ENCODE measurements at places on chromosomes 4 and X.

- DNase-seq, result no peak
Observed at GRCh38 chr4:124462954-124463828, 249.3 kb downstream of the ANKRD50 start.

GRCh38 chr4:126799416-126799815 lies 833.3 kb upstream of the INTU start:
- DNase-seq, result no peak

- DNase-seq, result no peak
Observed at GRCh38 chr4:187354740-187355139, 631.1 kb upstream of the FAT1 start.

DNA sequence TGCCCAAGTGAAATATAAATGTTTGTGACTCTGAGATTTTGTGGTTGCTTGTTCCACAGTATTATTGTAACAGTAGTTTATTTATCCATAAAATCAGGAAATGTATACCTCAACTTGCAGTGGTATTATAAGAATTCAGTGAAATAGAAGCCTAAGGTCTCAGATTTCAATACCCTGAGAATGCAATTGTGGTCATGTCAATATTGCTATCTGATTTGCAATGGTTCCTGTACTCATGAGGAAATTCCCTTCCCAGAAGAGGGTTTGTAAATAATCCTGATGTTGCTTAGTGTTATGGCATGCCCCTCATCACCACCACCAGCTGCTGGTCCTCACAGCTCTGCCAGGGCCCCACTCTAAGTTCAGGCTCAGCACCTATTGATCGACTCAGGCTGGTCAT lies 67.8 kb downstream of the SLC34A2 start:
- DNase-seq, result no peak

DNA sequence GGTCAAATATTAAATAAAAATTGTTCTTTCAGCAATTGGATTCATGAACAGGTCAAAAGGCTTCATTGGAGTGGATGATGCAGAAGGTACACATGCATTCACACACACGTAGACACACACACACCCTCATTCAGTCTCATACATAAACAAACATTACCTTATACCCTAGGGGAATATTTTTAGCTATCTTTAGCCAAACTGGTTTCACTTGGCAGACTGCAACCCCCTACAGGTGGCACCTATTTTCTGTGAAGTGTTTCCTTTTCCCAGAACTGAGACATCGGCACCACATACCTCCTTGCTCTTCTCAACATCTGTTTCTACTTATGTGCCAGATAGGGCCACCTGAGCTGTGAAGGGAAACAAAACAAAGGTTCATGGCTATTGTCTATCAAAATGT lies 18.5 kb upstream of the KDR start:
- no peak for DNase-seq

DNA sequence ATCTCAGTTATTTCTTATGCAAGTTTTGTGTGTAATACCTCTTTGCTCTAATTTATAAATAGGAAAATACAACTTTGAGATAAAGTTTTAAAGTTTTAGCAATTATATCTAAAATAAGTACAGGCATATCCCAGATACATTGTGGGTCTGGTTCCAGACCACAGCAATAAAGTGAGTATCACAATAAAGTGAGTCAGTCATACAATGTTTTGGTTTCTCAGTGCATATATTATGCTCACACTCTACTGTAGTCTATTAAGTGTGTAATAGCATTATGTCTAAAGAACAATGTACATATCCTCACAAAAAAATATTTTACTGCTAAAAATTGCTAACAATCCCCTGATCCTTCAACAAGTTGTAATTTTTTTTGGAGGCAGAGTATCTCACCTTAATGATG lies 49.2 kb downstream of the ANAPC10 start:
- no peak for DNase-seq

DNA sequence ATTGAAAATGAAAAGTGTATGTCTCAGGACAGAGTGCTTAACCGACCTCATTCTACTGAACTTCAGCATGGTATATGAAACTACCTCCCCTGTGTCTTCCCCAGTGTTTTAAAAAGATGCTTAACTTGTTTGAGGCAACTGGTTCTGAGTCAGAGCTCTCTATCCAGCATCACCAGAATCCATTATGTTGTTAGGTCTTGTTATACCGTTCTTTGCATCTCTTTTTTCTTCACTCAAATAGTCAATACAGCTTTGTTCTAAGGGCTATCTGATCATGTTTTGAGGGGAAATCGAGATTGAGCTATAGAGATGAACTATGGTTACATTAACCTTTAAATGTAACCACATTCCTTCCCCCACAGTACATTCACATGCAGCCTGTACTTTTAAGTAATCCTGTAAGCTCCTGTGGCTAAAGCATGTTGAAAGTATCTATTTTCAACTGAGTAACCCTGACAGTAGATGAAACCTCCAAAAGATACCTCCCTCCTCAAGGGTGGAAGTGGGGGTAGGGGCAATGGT lies 514.4 kb downstream of the RPA4 start:
- DNase-seq, result no peak

DNA sequence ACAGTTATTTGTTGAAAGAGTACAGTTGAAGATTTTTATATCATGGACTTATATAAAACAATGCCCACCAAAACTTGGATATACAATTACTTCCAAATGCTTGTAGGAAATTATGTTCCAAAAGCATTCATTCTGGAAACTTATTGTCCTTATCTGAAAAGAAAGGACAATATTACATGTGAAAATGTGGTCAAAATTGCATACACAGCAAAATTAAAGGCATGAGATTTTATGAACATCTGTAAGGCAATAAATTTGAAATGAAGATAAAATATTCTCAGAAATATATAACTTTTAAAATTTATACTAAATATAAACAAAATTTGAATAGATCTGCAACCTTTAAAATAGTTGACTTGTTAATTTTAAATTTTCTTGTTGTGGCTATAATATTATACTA lies 1173.8 kb downstream of the NLGN4X start:
- DNase-seq, result no peak

DNA sequence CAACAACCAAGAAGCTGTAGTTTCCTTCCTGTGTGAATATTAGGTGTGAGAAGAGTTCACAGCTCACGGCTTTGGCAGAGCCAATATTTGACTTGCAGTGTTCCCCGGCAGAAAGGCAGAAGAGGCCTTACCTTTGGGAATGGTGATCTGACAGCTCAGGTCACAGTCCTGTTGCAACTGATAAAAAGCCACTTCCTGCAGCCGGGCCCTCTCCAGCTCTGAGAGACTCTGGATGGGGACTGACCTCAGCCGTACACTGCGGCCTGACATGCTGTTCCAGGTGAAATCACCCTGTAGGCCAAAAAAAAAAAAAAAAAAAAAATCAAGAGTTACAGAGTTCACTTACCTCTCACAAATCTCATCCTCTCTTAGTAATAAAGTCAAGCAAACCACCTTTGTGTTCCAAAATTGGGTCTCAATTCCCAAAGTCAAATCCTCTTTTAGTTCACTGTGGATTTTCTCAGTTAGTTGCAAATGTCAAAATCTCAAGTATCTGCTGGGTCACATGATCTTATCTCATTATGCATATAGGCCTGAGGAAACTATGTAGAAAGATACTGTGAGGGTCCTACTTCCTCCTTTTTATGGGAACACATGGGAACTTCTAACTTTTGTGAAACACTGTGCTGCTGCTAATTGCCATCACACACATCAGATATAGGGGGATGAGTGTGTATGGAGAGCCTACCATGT lies 38.6 kb upstream of the AMELX start:
- no peak for DNase-seq

DNA sequence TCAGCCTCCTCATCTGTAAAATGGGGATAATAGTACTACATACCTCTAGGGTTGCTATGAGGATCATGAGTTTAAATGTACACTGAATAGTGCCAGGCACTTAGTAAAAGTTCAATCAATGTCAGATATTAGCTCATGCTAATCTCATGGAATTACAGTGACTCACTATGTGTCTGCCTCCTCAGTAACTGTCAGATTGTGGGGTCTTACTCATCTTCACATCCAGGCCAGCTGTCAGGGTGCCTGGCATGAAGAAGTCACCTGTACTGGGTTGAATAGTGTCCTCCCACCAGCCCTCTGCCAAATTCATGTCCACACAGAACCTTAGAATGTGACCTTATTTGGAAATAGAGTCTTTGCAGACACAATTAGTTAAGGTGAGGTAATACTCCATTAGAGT lies 54.3 kb upstream of the STIM2 start:
- DNase-seq, result no peak

DNA sequence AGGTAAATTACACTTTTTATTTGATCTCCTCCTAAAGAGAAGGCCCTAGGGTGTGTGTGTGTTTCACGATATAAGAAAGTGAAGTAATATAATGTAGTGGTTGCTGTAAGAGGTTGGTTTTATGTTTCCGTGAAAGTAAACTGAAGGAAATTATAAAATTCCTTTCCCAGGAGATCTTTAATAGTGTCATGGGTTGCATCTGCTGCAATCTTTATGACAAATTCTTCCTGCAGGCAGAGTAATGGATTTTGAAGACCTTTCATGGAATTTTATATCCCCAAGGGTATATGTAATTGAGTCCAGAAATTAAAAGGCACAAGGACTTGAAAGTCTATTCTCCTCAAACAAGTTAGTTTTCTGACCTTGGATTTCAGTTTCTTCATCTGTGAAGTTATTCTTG lies 538.6 kb downstream of the ANKRD50 start:
- DNase-seq, result no peak

DNA sequence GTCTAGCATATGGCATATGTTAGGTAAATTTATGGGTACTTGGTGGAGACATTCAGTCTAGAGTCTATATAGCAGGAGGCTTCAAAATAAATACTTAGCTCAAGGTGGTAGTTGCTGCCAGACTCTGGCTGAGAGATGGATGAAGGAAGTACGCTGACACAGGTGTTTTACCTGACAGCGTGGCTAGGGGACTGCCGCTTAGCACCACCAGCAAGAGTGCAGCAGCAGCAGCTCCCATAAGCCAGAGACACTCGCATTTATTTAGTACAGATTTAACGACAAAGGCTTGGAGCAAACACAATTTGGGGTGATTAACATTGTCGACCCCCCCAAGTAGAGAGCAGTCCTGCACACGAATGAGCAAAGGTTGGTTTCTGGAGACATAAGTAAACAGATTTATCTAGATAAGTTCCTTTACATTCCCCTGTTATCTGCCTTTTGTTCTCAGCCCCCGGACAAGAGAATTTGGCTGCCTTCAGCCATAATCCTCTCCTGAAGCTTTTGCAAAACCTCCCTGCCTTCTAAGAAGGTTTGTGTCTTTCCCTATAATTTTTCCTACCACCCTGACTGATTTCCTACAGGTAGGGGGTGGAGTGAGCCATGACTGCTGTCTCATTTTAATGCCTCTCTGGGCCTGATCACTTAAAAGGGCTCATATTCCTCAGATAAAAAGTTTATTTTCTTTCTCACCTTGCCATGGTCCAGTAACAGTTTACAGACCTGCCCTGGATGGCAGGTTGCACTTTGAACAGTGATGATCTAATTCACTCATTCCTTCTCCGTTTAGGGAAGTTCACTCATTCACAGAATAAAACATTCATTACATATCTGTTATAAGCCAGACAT lies 64.6 kb downstream of the RHOH start:
- DNase-seq, result no peak

DNA sequence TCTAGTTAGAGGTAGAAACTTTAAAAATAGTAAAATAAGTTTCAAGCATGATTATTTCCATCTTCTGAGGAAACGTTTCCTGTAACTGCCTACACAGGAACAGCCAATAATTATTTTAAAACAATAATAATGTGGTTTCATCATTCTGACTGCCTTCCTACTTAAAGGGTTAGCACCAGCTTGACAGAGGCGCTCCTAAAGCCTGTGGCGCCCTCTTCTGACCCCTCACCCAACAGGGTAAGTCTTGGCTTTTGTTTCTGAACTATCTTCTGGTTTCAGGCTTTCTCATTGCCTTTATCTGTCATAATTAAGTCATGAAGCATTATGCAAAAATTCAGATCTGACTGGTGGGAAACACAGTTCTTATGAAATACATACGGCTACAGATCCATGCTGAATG lies 96.7 kb downstream of the ITM2A start:
- peak; percentile 33 for DNase-seq

DNA sequence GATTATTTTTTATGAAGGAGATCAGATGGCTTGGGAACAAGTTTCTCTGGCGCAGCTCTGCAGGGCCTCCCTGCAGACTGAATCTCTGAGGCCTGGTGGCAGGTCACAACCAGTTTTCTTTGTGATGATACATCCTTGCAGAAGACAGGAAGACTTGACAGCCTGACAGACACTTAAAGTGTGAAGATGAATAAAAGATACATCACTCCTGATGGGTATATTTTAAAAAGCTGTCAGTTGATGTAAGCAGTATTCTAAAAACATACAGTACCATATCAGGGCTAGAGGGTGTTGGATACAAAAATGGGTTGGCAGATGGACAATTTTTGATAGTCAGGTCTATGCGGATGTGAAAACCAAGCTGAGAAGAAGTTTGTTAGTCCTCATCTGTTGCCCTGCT lies 239.5 kb downstream of the LHFPL1 start:
- DNase-seq, result no peak

DNA sequence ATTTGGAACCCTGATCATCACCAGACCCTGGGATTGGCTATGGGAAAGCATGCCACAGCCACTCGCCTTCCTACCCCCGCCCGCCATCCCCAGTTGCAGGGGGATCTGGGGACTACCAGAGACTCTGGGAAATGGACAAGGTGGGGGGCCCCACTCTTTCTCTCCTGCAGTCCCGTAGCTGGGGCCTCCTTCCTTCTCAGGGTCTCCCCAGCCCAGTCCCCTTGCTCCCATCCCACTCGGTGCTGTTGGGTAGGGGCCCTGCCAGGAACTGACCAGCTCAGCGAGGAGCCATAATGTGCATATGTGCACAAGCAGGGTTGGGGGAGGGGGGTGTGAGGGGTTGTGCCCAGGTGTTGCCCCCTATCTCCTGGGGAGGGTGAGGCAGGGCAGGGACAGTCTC lies 3.4 kb upstream of the USP11 start:
- no peak for DNase-seq

DNA sequence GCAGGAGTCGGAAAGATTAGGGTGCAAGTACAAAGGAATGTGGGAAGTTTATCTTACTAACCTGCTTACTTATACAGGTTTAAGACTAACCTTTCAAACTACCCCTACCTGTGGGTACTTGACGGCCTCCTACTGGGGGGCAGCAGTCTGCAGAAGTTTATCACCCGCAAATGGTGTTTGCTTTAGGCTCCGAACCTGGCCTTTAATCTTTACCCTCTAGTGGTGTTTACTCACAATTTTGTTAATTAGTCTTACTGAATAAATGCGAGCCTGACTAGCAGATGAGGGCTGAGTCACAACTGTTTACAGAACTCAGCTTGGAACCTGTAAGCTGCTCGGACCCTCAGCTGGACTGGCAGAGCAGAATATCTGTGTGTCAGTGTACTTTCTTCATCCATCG lies 204.2 kb upstream of the GPRIN3 start:
- DNase-seq, result no peak

DNA sequence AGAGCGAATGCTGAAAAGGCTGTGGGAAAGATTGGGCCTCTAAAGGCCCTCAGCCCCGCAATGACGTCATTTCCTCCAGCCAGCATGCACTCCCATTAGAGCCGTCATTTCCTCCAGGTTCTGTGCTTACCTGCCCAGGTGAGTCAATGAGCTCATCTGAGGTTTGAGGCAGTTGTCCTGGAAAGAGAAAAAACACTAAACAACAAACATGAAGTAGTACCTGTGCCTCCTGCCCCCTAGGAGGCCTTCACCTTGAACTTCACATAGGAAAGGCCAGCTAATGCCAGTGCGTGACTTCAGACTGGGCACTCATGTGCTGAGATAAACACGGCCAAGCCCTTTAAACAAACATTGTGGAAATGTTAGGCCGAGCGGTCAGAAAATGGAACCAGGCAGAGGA lies 55.9 kb downstream of the FHDC1 start:
- no peak for DNase-seq
